ENCODE measurements at places on chromosomes 13 and 19.

DNA sequence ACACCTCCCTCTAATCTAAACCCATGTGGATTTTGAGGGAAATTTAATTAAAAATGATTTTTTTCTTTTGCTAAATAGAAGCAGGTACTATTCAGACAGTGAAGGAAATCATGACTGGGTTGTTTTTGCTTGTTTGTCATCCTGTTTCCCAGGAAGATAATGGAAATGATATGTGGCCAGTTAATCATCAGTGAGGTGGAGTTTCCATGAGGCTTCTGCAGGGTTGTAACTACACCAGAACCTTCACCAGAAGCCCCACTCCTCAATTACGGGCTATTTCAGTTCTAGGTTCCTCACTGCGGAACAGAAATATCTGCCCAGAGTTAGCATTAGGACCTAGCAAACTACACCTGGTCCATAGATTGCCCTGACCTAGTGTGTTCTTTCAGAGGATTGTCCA, 394.0 kb downstream of the DLEU7 start:
- no peak for DNase-seq

GRCh38 chr19:1324806-1325567, 39.3 kb downstream of the EFNA2 start:
- DNase-seq = no peak

- DNase-seq = no peak
These were observed 39.8 kb downstream of the TNFRSF19 start for GRCh38 chr13:23609874-23610576.

- DNase-seq = no peak
These were observed 1.2 kb downstream of the C13orf46 start for GRCh38 chr13:113972451-113973217.

DNA sequence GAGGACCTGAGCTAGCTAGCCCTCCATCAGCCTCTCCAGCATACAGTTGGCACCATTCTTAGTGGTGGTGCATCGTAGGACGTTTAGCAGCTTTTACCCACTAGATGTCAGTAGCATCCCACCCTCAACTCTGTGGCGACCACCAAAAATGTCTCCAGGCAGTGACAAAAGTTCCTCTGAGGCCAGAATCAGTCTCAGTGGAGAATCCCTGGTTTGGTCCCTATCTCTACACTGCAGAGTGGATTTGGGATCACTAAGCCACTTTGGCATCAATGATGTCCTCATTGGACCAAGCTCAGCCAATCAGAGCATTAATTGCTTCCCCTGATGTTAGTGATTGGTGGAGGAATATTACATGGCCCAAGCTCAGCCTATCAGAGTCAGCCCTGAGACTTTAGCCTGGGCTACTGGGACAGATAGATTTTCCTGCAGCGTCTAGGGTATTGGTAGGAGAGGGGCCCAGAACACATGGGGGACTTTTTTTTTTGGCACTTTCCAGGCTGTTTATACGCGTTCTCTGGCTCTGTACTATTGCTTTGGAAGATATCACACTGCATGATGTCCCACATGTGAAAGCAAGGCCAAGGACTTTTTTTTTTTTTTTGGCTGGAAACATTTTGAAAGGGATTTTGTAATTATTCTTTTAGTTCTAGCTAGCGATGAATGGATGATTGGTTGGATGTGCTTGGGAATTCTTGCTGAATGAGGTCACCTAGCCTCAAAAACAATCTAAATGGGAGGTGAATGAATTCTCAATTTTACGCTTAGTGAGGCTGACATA, 7.0 kb downstream of the TMEM221 start:
- no peak for DNase-seq

DNA sequence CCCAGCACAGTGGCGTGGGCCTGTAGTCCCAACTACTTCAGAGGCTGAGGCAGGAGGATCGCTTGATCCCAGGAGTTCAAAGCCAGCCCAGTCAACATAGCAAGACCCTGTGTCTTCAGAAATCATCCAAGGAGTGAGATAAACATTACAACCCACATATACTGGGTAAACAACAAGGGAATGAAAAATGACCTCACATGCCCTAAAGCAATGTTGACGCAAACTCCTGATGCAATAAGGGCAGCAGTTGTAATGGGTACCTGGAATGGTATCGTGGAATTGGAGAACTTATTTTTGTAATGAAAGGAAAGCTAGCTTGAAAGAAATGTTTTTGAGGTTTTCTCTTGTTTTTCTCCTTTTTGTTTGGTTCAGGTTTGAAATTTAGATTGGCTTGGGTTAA, 24.5 kb upstream of the LGALS16 start:
- no peak for DNase-seq

- no peak for DNase-seq
These were observed 23.8 kb upstream of the TMEM255B start for GRCh38 chr13:113735194-113735593.

DNA sequence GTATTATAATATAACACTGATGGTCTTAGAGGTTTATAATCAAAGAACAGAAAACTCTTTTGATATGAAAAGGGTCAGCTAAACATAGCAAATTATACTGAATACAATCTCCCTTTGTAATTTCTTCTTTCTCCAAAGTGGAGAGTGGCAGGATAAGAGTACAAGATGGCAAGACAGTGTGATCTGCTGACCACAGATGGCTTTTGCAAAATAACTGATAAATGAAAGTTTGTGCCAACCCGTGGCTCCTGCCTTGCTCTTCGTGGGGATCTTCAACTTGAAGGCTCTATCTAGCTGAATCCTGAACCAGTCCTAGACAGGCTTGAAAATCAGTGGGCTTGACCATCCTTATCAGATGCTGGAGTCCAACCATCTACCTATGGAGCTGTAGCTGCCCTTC, 185.7 kb downstream of the VWA8 start:
- DNase-seq = no peak

DNA sequence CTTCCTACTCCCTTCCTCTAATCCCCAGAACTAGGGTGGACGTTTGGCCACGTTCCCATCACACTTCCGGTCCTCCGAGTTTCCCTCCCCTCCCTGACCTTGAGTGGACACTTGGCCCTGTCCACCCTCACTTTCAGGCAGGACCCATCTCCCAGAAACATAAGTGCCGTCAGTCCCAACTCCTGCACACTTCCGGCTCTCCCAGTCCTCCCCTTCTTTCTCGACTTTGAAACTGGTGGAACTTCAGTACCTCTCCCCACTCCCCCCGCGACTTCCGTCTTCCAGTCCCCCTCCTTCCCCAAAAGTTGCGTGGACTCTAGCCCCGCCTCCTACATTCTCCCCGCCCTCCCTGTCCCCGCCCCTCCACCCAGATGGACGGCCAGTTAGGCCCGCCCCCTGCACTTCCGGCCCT, 278 bp upstream of the ZNF274 start:
- DNase-seq = no peak

DNA sequence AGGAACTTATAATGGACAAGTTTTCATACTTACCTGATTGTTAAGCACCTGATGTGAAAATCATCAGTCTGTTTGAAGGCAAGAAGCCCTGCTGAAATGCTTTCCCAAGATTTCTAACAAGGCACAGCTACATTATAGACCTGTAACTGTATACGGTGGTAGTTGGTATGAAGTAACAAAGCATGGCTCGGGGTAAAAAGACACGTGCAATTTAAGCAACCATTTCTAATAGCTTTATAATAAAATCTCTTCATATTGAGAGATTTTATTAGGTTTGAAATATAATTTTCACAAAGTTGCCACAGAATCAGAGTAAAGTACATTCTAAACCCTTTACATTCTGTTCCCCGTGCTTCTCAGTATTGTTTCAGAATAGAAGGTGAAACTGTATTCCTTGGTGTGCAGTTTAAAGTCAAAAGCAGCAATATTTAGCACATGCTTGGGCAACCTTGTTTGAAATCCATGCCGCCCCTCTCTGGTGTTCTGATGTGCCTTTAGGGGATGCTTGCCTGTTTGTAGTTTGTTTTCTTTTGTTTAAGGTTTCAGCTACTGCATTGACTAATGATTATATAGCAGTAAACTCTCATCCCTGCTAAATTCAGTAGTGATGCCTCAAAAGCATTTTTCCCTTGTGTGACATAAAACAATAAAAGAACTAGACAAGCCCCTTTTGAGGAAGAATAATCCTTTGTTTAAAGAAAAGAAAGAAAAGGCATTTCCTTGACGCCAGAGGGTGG, 125.2 kb upstream of the OBI1 start:
- no peak for DNase-seq

- DNase-seq = no peak
These were observed 16.9 kb downstream of the BIVM start for GRCh38 chr13:102815788-102816187.

GRCh38 chr13:99282264-99283231, 24.4 kb upstream of the GPR18 start:
- no peak for DNase-seq

DNA sequence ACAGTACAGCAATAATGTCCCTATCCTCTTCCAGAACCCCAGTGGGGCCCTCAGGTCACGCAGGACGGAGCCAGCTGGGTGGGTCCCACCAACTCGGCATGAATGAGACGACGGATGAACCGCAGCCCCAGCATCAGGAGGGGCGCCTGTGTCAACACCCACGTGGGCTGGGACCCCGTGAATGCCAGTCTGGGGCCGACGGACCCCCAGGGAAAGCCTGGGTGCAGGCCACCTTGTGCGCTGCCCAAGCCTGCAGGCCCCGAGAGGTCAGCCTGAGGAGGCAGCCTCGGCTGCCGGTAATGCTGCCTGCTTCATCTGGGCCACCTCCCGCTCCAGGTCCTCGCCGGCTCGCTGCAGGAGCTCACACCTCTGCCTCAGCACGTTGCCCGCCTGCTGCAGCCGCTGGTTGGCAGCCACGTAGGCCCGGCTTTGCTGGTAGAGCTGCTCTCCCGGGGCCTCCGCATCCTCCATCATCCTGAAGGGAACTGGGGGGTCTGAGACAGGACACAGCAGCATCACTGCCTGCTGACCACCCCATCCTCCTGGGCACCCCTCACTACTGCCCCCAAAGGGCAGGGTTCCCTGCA, 4.2 kb downstream of the C19orf25 start:
- no peak for DNase-seq

GRCh38 chr13:93946994-93947393, 532.5 kb downstream of the DCT start:
- no peak for DNase-seq

GRCh38 chr13:97388373-97388772, 45.6 kb upstream of the RAP2A start:
- DNase-seq = no peak

DNA sequence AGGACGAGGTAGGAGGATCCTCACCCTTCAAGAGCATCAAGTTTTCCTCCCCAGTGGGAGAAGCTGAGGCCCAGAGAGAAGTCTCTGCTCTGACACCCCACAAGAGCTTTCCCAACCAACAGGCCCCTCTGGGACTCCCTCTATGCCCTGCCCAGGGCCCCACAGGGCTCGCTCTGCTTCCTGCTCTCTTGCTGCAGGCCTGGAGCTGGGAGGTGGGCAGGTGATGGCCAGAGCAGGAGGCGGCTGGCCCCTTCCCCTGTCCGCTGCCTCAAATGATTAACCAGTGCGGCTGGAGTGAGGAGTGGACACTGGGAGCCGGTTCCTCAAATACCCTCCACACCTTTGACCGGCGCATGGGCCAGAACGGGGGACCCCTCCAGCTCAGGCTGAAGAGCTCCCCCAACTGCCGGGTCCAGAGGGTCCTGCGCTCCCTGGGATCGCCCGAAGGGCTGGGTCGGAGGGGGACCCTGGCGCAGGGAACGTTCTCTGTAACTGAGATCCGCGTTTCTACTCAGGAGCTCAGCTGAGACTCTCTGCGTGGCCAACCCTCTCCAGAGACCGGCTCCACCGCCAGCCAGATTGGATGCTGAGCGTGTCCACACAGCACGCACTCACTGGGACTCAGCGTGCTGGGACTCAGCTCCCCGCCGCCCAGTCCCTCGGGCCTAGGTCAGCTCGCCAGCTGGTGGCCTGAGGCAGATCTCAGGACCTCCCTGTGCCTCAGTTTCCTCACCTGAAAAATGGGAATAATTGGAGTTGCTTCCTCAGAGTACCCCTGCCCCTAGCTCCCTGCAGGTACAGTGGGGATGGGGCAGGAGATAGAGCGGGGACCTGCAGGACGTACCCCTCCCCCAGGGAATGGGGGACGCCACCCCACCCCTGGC, 6.7 kb upstream of the ONECUT3 start:
- no peak for DNase-seq

DNA sequence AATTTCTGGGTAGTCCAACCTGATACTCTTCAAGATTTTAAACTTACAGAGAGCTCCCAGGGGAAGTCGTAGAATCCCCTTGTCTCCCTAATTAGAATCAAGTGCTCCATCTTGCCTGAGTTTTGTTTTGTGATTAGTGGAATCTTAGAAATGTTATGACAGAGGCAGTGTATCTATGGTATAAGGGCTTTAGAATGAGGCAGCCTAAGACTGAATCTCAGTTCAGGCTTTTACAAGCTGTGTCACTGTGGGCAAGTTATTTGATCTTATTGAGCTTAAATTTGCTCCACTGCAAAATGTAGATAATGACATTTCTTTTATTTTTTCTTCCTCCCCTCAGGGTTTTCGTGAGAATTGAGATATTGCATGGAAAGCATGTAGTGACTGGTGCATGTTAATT, 215.5 kb downstream of the POSTN start:
- DNase-seq = no peak

DNA sequence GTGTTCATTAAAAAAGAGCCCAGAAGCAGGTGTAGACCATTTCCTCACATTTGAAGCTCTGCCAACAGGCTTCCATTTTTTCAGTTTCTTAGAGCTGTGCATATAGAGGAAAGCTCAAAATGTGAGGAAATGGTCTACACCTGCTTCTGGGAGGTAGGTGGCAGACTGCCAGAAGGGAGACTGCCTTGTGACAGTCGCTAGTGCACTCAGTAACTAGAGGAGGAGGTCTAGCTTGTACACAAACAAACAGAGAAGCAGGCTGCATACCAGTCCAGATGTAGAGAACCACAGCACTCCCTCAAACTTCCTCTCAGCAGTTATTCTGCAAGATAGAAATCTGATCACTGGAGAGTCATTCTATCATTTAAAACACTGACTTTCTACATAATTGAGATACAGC, 800.2 kb downstream of the EFNB2 start:
- no peak for DNase-seq

DNA sequence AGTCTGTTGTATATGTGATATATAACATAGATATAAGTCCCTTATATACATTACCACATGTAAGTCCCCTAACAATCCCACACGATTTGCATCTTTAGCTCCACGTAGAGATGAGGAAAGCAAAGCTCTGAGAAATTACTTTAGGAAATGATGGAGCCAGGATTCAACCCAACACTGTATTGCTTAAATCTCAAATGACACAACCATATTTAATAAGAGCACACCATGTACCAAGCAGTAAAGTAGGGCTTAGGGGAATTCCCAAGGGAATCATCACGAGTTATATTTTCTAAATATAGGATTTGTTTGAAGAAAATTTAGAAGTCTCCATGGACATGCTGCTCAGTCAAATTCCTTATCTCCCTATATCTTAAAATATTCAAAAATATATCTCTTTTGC, 61.3 kb upstream of the POMP start:
- DNase-seq = peak; percentile 37
